ENCODE measurements at places on chromosomes 13 and 19. TPM values are rescaled to one million over a fixed set of nuclear protein-coding genes. Genes with fewer than 3 reads are reported as not detected.
A peak's percentile ranks its signal among the peaks of the same experiment; 100 is the strongest.

Gene KRTDAP
- not detected for total RNA-seq

Gene FLT3LG
- total RNA-seq = 0.91 TPM

Gene ZSCAN22
- 2.4 TPM for total RNA-seq

Gene ZNF566
- 7.0 TPM for total RNA-seq

Gene LILRB5
- total RNA-seq = 3.2 TPM

Gene IL17D
- total RNA-seq = 2.2 TPM

Gene ESD
- total RNA-seq = 100 TPM

GRCh38 chr19:35081201-35081600 is 34.4 kb upstream of the FXYD3 start:
- no peak for DNase-seq

DNA sequence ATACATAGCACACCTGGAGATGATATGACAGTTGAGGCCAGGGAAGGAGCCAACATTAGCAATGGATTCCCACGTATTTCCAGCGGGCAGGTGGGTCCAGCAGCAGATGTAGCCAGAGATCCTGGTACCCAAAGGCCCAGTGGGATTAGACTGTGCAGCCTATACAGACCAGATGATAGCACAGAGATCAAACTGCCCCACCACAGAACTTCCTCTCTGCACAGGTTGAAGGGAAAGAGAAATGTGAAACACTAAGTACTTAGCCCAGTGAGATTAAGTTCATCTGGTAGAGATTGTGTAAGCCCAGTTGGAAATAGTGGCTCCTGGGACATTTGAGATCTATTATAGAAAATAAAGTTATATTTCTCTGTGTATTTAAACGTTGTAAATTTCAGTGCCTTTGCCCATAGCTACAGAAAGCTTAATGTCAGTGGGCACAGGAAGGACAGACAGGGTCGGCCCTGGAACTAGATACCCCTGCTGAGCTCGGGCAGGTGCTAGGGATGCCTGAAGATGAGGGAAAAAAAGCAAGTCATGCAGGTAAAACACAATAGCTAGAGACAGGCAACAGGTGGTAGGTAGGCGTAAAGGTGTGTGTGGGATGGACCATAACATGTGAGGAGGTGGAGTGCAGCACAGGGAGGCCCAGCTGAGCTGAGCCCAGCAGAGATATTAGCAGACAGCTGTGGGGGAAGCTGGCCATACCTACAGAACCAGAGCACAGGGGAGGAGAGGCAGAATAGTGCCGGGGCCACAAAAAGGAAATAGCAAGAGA is 27.3 kb upstream of the SPATA13 start:
- DNase-seq = no peak

DNA sequence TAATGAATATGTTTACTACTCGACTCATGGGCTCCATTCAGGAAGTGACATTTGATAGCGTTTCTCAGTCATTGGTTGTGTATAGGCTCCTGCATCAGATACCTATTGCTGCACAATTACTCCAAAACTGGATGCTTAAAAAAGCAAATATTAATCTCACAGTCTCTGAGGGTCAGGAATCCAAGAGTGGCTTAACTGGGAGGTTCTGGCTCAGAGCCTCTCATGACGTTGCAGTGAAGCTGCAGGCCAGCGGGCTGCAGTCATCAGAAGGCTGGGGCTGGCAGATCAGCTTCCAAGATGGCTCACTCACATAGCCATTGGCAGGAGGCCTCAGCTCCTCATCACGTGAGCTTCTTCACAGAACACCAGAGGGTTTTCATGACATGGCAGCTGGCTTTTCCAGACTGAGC is 525.1 kb upstream of the NBEA start:
- peak; percentile 81 for DNase-seq

DNA sequence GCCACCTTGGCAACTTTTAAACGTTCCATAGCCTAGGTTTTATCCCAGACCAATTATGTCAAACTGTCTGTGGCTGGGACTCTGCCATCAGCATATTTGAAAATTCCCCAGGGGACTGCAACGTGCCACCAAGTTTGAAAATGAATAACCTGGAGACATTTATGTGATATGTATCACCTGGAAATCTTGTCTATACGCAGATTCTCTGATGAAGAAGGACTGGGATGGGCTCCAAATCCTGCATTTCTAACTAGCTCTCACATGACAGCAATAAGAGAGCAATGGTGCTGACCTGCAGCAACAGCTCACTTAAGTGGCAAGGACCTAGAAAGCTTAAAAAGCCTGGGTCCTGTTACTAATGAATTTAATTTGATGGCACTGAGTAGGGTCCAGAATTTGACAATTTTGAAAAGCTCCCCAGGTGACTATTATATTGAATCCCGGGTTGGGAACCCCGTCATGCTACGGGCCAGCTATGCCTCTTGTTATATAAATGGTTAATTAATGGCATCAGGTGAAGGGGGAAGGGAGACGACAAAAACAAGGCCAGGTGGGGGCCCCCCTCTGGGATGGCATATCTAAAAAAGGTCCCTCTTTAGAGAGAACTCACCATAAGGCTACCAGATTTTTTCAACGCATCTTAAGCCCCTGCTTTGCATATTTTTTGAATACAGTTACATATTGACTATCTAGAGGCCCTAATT is 213.7 kb downstream of the ZIC5 start:
- DNase-seq = no peak

DNA sequence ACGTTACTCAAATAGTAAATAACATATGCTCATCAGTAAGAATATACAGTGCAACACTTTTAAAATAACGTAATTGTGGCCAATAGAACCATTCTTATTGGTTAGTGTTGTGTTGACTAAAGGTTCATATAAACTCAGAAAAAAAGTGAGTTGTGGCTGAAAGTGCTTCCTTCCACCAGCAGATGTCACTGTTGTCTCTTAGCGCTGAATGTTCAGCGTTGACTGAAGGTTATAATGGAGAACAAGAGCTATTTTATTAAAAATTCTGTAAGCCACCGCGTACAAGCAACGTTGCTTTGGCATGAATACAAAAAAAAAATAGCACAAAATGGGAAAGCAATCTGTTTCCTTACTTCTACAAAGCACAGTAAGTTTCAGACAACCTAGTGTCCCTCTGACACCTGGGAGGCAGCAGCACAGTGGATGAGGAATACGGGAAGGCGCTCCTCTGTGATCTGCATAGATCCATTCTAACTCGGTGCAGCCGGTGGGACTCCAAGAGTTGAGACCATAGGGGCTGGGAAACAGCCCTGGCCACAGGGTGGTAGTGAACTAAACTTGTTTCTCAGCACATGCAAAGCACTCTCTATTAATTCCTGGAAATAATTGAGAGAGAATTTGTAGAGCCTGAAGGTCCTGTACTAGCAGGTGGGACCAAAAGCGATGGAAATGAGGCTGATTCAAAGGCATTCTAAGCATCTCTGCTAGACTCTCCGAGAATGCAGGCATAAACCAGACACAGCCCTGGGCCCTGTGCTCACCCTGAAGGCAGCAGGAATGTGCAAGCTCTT is 23.9 kb upstream of the OXGR1 start:
- no peak for DNase-seq

DNA sequence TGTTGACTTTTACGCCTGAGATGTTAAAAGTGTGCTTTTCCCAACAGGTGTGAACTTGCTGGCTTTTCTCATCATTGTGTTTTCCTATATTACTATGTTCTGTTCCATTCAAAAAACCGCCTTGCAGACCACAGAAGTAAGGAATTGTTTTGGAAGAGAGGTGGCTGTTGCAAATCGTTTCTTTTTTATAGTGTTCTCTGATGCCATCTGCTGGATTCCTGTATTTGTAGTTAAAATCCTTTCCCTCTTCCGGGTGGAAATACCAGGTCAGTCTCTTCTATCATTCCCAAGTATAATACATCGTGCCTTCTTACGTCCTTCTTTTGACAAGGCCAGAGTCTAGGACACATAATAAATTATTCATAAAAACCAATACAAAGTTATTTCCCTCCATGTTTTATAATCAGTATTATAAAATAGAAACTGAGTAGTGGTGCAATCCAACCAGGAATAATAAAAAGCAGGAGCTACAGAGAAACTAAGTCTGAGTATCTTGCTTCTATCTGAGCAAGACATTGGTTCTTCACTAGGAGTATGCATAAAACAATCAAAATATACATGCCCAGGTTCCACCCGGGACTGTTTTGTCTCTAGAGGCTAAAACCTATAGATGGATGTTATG is 57.9 kb downstream of the RXFP2 start:
- no peak for DNase-seq

GRCh38 chr19:50377051-50377461 is 799 bp downstream of the NR1H2 start:
- DNase-seq = no peak

DNA sequence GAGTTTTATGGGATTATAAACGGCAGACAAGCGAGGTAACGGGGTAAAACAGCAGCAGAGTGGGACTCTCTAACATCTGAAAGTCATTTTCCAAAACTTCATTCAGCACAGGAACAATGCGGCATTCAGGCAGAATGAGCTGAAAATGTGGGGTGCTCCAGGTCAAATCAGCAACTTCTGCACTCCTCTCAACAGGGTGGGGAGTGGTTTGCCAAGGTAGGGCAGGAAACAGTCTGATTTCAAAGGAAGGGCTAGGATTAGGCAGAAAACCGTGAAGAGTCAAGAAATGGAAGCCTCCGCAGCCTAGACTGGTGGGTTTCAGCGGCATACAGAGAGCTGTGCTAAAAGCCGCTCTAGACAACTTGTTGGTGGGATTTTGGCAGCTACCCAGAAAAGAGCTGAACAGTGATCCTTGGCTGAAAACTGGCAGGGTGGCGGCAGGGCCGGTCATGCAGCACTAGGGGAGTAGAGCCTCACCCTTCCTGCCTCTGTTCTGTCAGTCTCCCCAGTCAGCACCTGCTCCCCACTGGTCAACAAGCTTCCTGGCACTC is 154.2 kb upstream of the KLF12 start:
- DNase-seq = peak; percentile 16

DNA sequence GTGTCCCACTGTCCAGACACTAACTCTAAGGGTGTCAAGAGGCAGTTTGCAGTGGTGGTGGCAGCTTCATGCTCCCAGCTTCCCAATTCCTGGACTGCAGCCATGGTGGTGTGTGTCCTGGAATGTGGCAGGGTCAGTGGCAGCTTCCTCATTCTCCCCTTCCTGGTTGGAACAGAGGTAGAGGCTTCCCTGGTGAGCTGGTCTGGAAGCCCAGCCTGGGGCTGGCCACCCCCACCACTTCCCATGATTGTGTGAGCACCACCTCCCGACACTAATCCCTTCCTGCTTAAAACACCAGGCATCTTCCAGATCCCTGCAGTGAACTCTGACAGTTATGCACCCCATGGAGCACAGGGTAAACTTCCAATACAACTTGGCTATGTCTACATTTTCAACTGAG is 134.9 kb downstream of the RAP2A start:
- DNase-seq = no peak

DNA sequence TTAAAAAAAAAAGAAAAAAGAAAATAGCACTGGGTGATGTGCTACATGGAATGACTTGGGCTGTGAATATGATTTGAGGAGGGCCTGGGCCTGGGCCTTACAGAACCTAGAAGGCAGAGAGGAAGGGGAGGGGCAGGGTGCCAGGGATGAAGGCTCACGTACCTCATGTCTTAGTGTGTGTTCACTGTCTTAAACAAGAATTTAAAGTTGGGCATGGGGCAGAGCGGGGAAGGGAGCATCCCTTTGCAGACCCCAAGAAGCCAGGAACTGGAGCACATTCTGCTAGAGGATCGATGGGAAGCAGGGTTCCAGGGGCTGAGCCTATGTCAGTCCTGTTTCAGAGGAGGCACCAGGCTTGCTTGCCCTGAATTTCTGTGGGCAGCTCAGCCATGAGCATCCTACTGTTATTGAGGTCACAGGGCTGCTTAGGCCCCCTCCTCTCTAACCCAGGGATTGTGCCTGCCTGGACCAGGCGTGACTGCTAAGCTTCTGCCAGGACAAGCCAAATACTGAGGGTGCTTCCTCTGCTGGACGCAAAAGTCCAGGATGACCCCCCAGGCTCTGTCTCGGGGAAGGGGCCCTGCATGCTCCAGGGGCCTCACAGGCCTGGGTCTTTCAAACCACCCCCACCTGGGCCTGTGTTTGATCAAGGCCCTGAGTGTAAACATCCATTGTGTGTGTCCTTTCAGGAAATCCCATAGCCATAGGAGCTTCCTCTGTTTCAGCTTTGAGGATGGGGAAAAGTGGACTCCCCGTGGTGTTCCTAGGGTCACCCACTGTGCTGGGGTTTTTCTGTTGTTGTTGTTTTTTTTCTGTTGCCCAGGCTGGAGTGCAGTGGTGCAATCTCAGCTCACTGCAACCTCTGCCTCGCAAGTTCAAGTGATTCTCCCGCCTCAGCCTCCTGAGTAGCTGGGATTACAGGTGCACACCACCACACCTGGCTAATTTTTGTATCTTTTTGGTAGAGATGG is 4.8 kb downstream of the LSR start:
- DNase-seq = no peak

- no peak for DNase-seq
These were observed 54.3 kb downstream of the GARRE1 start for GRCh38 chr19:34308381-34309367.

GRCh38 chr13:51249770-51250741 is 27.9 kb downstream of the FAM124A start:
- DNase-seq = no peak

DNA sequence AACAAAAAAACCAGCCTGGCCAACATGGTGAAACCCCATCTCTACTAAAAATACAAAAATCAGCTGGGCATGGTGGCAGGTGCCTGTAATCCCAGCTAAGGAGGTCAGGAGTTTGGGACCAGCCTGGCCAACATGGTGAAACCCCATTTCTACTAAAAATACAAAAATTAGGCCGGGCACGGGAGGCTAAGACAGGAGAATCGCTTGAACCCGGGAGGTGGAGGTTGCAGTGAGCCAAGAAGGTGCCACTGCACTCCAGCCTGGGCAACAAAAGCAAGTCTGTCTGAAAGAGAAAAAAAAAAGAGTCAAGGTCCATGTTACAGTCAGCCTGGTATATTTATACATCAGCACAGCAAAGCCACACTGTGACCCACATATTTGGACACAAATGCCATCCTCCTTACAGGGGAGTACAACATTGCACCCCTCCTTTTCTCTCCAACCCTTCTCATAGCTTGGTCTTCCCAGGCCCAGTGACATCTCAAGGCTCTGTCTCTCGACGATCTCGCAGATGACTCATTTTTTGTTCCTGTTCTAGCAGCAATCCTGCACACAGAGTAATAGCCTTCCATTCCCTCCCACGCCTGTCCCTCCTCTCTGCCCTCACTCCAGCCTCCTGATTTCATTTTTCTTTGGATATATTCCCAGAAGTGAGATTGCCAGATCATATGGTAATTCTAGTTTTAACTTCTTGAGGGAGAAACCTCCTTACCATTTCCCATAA is 21.0 kb upstream of the DPP9 start:
- DNase-seq = peak; percentile 43

Data from gastrocnemius medialis (tissue), 4 donors.